Activated CD8-positive, alpha-beta T cell treated with anti-CD3 and anti-CD28 coated beads, Interleukin-2, amount 10 ng/mL, durations not matched to agents 7 days and 5 days (primary cell): ENCODE measurements at places on chromosomes 16 and 17. TPM values are rescaled to one million over a fixed set of nuclear protein-coding genes. Genes with fewer than 3 reads are reported as not detected.

The MARVELD3 gene
- total RNA-seq, result not detected

The ANKFN1 gene
- not detected for total RNA-seq

The PIPOX gene
- total RNA-seq, result 0.53 TPM

The CDH1 gene
- total RNA-seq, result not detected

The SHISA9 gene
- not detected for total RNA-seq

The HS3ST3B1 gene
- 10.3 TPM for total RNA-seq

The ACAP1 gene
- total RNA-seq, result 605 TPM

The GCGR gene
- not detected for total RNA-seq

The EFCAB13 gene
- 4.4 TPM for total RNA-seq

The SLC16A11 gene
- 0.39 TPM for total RNA-seq

The SLC16A13 gene
- total RNA-seq, result 14.8 TPM

The PRSS33 gene
- total RNA-seq, result not detected

The FOXC2 gene
- not detected for total RNA-seq

The GNG13 gene
- not detected for total RNA-seq

The KRTAP4-11 gene
- not detected for total RNA-seq

The HIC1 gene
- total RNA-seq, result 70.8 TPM

The TOM1L1 gene
- not detected for total RNA-seq

The IL17C gene
- total RNA-seq, result 0.37 TPM

The SYNGR3 gene
- total RNA-seq, result 2.6 TPM

The ZNF423 gene
- total RNA-seq, result not detected

The CEP295NL gene
- total RNA-seq, result not detected

The KRTAP9-8 gene
- total RNA-seq, result not detected

The CCDC154 gene
- total RNA-seq, result 1.5 TPM

The ITGB3 gene
- total RNA-seq, result 0.29 TPM

The ZMYND15 gene
- not detected for total RNA-seq

The CD300H gene
- not detected for total RNA-seq

The SLC38A8 gene
- not detected for total RNA-seq

The CDRT15L2 gene
- total RNA-seq, result not detected

The PHKG2 gene
- total RNA-seq, result 42.1 TPM

The ABCC3 gene
- not detected for total RNA-seq

The ASB16 gene
- total RNA-seq, result 0.26 TPM

The SRR gene
- 18.7 TPM for total RNA-seq

The TBC1D26 gene
- not detected for total RNA-seq

The C1QTNF8 gene
- total RNA-seq, result not detected

The IRX6 gene
- total RNA-seq, result not detected

The NETO2 gene
- 3.4 TPM for total RNA-seq

The CSH1 gene
- total RNA-seq, result not detected

The GRB2 gene
- total RNA-seq, result 178 TPM

The PDIA2 gene
- not detected for total RNA-seq

The CD79B gene
- 21.7 TPM for total RNA-seq

The SETD1A gene
- 25.6 TPM for total RNA-seq

The TLCD2 gene
- not detected for total RNA-seq

The CNTNAP4 gene
- not detected for total RNA-seq

The CES4A gene
- 12.0 TPM for total RNA-seq

The TPSG1 gene
- not detected for total RNA-seq

The MAPT gene
- total RNA-seq, result 0.11 TPM

The SRCIN1 gene
- total RNA-seq, result not detected

The CLDN7 gene
- total RNA-seq, result 1.1 TPM

The TK1 gene
- 142 TPM for total RNA-seq

The KRT24 gene
- not detected for total RNA-seq

The KRT15 gene
- not detected for total RNA-seq
